ENCODE measurements at places on chromosomes 1 and 21.

GRCh38 chr1:102566182-102566581, 542.1 kb downstream of the COL11A1 start:
- DNase-seq: no peak

DNA sequence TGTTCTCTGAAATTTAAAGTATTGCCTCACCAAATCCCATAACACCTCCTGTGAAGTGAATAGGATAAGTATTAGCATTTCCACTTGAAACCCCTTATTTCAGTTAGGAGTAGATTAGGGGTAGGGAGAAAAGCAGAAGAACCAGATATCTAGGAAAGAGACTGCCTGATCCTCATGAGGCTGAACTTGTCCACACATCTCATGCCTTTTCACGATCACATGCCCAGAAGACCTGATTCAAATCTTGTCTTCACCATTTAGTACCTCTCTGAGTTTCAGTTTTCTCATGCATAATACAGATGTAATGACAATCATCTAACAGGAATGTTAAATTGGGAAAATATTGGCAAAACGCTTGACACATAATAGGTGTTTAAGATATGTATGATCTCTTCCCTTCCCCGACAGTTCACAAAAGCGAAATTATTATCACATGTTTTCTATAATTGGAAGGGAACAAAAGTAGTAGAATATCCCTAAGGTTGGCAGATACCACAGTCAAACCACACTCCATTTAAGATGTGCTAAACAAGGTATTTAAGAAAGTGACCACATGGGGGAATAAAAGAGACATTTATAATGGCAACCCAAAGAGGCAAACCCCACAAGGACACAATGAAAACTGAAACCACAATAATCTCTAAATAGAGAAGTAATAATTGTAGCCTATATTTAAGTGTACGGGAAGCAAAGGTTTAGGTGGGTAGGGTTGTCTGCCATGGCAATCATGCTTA, 25.2 kb downstream of the GFI1 start:
- no peak for DNase-seq

DNA sequence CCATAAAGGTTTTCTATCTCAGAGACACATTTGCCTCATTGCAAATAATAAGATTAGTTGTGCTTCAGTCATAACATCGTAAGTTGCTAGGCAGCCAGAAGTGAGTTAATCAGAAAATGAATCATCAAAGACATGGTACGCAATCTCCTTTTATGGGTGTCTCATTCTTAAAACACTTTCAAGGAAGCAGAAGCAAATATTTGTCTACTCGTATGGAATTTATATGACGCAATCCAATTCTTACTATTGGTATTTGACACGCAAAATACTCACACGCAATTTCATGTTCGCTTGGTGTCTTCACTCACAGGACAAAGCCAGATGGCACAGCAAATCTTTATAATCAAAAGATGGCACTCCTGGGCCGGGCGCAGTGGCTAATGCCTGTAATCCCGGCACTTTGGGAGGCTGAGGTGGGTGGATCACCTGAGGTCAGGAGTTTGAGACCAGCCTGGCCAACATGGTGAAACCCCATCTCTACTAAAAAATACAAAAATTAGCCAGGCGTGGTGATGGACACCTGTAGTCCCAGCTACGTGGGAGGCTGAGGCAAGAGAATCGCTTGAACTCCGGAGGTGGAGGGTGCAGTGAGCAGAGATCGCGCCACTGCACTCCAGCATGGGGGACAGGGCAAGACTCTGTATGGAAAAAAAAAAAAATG, 56.4 kb downstream of the HLCS start:
- no peak for DNase-seq

- DNase-seq: no peak
Observed at GRCh38 chr1:203281033-203281432, 24.3 kb upstream of the BTG2 start.

DNA sequence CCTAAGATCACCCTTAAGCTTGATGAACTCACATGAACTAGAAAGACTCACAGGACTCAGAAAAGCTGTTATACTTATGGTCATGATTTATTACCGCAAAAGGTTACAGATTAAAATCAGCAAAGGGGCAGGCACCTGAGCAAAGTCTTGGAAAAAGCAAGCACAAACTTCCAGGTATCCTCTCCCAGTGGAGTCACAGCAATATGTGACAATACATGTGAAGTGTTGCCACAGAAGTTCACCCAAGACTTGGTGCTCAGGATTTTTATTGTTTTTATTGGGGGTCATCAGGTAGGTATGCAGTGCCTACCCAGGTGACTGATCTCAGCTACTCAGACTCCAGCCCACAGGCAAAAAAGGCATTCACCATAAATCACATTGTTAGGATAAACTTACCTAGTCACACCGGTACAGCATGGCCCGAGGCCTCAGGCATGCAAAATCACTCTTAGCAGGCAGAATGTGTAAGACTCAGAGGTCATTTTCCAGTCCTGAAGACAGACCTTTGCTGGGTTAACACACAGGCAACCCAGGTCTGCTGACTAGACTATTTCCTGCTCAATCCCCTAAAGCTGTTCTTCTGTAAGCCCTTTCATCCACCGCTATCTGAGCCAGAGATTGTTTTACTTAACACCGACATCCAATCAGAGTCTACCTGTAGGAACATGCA, 55.6 kb downstream of the SSX2IP start:
- DNase-seq: no peak

DNA sequence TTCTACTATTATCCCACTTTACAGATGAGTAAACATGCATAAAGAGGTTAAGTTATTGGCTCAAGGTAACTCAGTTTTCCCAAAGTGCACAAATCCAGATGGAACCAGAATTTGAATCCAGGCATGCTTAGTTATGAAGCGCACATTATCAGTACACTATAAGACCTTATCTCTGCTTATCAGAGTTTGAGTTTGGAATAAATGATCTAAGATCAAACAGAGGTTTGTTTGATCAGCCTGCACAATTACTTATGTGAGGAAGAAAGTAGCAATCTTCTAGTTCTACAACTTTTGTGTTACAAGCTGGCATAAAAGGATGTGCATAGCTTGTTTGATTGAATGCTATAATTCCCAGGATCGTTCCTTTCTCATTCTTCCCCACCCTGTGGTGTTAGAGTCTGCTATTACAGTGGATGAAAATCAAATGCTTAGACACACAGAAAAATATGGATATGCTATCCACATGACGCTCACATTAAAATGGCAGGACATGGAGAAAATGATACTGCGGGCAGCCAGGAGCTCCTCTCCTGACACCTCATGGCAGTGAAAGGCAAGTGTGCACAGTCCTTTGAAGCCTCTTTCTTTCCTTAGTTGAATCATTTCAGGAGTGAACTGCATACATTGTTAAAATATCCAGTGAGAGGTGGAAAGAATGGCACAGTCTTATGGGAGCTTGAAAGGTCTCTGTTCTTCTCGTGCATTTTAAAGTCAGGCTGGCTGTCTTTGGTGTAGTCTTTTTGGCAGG, 23.9 kb upstream of the PBX1 start:
- no peak for DNase-seq

DNA sequence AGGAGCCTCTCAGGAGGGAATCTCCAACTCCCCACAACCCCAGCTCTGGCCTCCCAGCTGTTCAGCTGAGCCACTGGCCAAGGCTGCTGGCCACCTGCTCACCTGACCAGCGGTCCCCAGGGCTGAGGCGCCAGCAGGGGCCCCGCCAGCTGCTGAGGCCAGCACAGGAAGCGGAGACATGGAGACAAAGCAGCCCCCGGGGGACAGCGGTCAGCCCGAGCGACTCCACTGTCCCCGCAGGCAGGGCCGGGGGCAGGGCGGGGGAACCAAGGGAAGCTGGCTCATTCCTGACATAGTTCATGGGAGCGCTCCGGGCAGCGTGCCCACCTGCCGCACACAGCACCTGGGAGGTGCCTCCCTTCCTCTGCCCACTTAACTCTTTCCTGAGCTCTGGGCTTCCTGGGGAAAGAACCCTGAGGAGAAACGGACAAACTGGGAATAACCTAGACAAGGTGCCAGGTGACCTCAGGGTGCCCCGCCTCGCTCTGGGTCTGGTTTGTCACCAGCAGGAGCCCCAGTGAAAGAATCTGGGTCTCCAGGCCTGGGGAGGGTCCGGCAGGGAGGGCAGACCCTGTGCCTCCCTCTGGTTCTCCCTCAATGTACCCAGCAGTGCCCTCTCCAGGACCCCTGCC, 10.7 kb downstream of the EPHA2 start:
- no peak for DNase-seq

GRCh38 chr1:41751804-41752513, 166.8 kb downstream of the HIVEP3 start:
- no peak for DNase-seq

GRCh38 chr1:183648042-183648441, 5.1 kb downstream of the APOBEC4 start:
- no peak for DNase-seq

- no peak for DNase-seq
Observed at GRCh38 chr1:54835970-54836369, 34.8 kb upstream of the TTC22 start.

GRCh38 chr1:94540440-94541245, 916 bp downstream of the F3 start:
- DNase-seq: no peak

- DNase-seq: no peak
Observed at GRCh38 chr1:218565377-218565776, 220.2 kb downstream of the TGFB2 start.

DNA sequence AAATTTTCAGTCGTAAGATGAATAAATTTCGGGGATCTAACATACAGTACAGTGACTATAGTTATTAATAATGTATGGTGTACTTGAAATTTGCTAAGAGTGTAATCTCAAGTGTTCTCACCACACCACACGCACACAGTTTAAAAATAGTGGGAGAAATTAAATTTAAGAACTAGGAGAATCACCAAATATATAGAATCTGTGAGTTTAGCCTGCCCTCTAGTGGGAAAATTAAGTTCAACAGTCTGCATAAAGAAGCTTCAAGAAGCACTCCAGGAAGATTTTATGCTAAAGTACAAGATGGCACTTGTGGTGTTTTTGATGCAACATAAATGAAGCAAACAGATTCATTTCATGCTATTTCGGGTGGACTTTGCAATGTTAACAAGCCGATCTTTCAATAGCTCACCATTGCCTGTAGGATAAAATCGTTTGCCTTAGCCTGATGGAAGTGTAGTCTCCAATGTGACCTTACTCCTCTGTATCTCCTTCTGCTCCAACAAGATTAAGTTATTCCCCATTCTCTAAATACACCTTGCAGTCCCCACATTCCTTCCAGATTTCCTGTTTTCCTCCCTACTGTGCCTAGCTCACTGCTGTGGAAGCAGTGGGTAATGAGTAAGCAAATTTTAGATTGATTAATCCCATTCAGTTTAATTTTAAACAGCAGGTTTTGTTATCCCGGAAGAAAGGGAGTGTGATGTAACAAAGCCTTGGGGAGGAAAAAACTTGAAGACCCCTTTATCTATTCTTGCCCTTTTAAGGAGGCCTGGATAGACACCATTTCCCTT, 8.7 kb upstream of the PIK3C2B start:
- DNase-seq: no peak

DNA sequence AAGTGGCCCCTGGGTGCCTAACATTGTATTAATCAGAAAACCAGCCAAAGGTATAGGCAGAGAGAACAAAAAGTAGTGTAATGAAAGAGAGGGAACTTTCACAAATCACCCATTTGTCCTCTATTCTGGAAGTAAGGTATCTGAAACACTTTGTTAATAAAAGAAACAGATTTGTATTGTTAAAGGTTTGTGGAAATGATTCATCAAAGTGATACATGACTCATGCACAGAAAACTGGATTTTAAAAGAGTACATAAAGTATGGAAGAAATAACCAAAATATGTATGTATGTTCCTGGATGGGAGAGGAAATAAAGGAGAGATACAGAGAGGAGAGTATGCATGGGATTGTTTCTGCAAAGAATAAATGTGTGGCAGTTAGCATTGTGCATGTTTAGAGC, 126.8 kb downstream of the RGS21 start:
- DNase-seq: no peak

DNA sequence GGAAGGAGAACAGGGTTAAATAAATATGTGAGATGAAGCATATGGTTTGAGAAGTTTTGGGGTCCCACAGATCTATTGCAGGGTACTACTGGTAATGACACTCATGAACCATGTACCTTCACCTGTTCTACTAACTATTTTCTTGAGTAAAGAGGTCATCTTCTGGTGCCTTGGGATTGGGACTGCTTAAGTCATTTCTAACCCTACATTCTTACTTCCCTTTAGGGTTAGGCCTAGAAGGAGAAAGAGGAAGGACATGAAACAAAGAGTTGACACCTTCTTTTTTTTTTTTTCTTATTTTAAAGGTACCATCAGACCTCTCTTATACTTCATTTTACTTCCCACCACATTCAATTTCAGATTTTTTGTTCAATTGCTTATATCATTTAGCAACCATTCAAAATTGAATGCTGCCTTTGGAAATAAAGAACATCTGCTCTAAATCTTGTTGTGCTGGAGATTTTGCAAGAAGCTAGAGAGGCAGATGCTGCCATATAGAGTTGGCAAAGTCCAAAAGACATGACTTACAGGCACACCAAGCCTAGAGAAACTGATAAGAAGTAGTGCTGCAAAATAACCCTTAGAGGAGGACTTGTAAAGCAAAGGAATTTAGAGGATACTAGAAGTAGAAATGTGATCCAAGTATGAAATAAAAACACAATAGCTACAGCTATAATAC, 374.4 kb upstream of the ST6GALNAC5 start:
- DNase-seq: no peak

GRCh38 chr1:89701746-89702241, 68.9 kb downstream of the LRRC8C start:
- DNase-seq: no peak

GRCh38 chr1:228276901-228277490, 69.2 kb downstream of the OBSCN start:
- no peak for DNase-seq

- DNase-seq: no peak
Observed at GRCh38 chr1:58809325-58810010, 25.6 kb upstream of the JUN start.

- no peak for DNase-seq
Observed at GRCh38 chr1:1421907-1422464, 910 bp upstream of the ANKRD65 start.

GRCh38 chr1:244665771-244666217, 12.9 kb downstream of the DESI2 start:
- no peak for DNase-seq

- no peak for DNase-seq
Observed at GRCh38 chr21:28614791-28615190, 377.9 kb downstream of the LTN1 start.

GRCh38 chr1:226349801-226350518, 41.0 kb upstream of the LIN9 start:
- DNase-seq: no peak
